ENCODE measurements at places on chromosomes 11 and 22.
A peak's percentile ranks its signal among the peaks of the same experiment; 100 is the strongest.

DNA sequence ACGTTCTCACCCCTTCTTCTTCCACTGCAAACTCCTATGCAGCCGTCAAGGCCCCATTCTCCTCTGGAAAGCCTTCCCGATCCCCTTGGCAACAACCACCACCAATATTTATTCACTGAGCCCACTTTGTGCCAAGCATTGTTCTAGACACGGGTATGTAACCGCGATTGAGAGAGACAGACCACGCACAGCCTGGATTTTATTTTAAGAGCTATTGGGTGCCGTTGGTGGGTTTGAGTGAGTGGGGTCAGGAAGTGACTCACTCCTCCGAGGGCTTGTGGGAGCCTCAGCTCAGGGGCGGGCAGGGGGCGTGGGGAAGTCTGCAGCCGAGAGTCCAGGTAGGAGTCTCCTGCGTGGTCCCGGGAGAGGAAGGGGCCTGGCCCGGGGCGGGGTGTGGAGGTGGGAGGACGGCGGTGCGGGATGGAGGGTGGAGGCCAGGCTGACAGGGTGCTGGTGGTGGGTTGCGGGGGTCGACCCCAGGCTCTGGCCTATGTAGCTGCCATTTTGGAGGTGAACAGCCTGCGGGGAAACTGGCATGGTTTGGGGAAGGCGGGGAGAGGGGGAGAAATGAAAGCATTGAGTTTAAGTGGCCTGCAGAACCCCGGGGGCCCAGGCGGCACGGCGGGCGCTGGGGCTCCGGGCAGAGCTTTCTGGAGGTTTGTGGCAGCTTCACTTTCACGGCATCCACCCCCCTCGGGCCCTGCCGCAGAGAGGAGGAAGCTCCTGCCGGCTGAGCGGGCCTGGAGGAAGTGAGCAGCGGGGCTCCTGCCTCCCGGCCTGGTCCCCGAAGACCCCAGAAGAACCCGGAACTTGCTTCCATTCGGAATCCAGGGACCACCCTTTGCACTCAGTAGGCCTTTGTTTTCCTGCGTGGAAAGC, 547 bp downstream of the PARVG start:
- peak; percentile 69 for DNase-seq

- no peak for DNase-seq
Measured at GRCh38 chr11:130760515-130761125, 155.7 kb downstream of the SNX19 start.

DNA sequence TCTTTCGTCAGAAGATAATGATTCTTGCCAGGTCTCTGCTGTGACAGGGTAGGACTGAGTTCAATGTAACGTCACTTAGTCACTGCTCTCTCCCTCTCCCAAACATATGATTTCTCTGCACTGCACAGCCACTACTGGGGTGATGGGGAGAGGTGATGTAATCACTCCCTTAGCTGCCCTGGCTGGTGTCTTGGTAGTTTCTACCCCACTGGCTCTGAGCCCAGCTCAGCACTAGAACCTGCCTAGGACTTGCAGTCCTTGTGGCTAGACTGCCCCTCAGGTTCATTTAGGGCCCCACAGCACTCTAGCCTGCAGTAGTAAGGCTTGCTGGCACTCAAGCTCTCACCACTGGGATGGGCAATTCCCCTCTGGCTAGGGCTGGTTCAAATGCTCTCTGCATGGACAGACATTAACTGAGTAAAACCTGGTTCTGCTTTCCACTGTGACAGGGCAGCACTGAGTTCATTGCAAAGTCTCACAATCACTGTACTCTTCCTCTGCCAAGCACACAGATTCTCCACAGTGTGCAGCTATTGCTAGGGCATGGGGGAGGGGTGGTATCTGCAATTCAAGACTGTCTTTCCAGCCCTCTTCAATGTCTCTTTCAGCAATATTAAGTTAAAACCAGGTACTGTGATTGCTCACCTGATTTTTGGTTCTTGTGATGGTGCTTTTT, 571.4 kb upstream of the FAT3 start:
- DNase-seq, result no peak

GRCh38 chr22:36921309-36922104, 8.1 kb downstream of the CSF2RB start:
- DNase-seq, result peak; percentile 4

- no peak for DNase-seq
Measured at GRCh38 chr11:9219572-9219971, 45.6 kb downstream of the DENND5A start.

DNA sequence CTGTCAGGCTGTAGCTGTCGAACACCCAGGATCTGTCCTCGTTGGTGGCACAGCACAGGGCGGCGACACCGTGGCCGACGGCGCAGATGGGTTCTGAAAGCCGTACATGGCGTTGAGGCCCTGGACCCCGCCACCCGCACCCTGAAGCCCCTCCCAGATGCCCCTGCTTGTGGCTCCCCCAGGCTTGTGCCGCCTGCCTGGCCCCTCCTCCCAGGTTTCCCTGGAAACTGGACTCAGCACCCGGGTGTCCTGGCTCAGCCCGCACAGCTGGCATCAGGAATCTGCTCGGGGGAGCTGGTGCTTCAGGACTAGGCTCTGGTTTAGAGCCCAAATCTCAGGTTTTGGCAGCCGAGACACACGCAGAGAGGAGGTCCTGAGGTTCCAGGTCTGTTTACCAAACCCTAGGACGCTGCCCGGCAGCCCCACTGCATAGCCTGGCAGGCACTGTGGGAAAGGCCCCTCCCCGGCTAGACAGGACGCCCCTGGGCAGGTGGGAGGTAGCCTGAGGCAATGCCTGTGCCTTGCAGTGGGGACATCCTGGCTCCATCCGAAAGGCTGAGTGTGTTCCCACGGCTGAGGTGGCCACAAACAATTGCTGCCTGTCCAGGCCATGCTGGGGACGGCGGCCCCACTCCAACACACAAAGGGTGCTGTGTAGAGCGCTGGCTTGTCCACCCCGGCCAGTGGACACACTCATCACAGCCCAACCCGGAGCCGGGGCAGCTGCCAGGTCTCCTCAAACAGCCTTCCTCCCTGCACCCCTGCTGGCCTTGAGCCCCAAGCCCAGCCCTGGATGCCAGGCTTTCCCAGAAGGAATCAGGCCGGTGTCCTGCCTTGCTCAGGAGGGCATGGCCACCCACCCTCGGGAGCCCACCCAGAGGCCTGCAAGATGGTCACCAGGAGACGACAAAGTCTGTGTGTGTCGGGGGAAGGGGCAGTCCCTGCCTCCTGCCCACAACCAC, 4.6 kb downstream of the GATD1 start:
- DNase-seq, result no peak

DNA sequence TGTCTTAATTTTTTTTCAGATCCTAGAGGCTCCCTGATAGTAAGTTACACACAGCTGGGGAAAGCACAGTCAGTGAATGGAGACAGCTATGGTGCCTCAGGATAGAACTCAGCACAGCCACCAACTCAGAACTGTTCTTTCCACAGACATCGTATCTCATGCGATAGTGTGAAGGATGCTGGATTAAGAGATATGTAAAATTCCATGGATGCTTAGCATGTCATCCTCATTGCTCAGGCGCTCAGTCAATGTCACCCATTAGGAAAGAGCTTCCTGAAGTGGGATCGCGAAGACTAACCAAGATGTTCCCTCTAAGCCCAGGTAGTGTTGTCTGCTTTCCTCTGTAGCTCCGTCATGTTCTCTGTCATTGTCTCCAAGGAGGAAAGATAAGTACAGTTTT, 1000.4 kb downstream of the OPCML start:
- no peak for DNase-seq

GRCh38 chr11:75450826-75451821, 18.1 kb upstream of the KLHL35 start:
- DNase-seq, result no peak

- DNase-seq, result no peak
Measured at GRCh38 chr11:47051217-47051616, 114.7 kb downstream of the CSTPP1 start.

GRCh38 chr11:66556086-66556485, 9.4 kb downstream of the ACTN3 start:
- DNase-seq, result no peak

GRCh38 chr11:68966894-68967780, 13.6 kb downstream of the MRGPRD start:
- DNase-seq, result no peak

DNA sequence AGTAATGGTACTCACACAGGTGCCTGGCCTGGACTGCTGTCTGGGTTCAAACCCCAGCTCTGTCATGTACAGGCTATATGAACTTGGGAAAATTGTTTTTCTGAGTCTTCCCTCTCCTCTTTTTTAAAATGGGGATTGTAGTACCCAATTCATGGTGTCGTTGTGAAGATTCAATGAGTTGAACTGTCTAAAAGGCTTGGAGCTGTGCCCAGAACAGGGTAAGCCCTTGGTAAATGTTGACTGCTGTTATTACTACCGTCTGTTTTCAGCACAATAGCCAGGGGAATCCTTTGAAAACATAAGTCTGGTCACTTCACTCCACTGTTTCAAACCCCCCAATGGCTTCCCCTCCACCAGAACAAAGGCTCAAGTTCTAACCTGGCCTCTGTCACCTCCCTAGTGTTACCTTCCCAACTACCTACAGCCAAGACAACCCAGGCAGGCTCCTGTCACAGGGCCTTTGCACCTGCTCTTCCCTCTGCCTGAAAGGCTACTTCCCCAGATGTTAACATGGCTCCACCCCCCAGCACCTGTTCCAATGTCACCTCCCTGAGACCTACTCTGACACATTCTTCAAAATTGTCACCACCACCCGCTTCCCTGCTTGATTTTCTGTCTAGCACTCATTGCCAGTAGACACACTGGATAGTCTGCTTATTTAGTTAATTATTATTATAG, 152.8 kb downstream of the CHST1 start:
- DNase-seq, result no peak

GRCh38 chr11:26704249-26704648, 17.6 kb downstream of the SLC5A12 start:
- DNase-seq, result no peak

DNA sequence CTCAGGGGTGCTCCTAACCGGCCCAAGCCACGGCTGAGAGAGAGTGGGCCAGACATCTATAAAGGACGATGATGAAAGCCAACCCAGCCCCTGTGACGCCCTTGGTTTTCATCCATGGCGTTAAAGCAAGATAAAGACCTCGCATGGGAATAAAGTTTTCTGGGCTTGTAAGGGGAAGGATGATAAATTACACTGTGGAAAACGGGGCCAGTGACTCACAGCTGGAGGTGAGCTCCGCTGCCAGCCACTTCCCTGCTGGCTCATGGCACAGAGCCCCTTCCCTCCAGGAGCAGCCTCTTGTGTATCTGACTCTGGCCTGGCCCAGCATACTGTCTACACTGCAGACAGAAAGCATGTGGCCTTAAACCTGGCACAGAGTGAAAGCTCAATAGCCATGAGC, 503.2 kb upstream of the B3GAT1 start:
- no peak for DNase-seq

- DNase-seq, result no peak
Measured at GRCh38 chr22:24355574-24355973, 71.8 kb upstream of the ADORA2A start.

GRCh38 chr11:64711138-64711955, 11.7 kb downstream of the NRXN2 start:
- DNase-seq, result no peak

GRCh38 chr11:4641501-4641900, 2.3 kb upstream of the OR51E1 start:
- DNase-seq, result no peak

GRCh38 chr11:32830413-32830738, 649 bp downstream of the PRRG4 start:
- DNase-seq, result no peak

DNA sequence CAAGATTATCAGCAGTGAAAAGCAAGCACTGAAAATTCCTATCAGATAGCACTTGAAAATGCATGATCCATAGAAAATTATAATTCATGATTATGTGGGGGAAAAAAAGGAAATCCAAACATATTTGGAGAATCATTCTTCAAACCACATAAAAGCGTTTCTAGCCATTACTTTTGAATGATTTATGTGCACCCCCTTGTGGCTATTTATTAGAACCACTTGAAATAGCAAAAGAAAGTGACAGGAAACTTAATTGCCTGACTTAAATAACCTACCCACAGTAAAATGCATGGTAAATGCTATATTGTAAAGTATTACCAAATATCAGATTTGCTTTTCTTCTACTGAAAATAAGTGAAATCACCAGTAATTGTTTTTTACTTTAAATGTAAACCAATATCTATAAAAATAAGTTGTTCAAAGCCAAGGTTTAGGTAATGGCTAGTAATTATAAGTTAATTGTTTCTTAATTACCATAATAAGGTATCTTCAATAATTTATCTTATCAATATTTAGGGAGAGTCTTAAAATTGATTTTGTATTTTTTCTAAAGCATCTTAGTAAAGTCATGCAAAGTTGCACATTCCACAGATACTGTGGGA, 168.5 kb downstream of the ARHGAP42 start:
- DNase-seq, result no peak

DNA sequence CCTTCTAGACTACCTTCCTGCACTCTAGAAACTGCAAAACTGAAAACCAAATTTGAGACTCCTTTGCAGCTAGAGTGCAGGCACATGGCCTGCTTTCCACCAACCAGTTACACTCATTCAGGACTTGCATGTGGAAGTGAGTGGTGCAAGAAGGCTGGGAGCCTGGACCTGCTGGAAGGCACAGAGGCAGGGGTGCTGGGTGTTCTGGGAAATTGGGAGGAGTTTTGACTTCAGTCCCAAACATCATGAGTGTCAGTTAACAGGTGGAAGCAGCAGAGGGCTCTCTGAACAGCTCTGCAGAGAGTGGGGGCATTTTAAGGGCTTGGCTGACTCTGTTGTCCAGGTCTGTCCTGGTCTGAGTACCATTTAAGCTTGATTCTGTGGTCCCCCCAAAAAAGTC, 49.3 kb upstream of the SYT13 start:
- no peak for DNase-seq

DNA sequence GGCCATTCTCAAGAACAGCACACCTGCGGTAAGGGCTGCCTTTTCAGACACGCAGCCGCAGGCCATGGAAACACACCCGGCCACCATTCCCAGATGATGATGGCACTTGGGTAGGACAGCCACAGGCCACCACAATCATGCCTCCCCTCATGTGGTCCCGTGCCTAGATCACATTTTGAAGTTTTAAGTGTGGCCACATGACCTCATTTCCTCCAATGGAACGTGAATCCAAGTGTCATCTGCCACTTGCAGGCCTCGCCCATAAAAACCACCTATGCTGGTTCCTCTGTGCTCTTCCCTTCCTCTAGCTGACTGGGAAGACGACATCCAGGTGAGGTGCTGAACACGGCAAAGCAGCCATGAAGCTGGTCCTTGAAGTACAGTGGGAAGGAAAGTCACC, 44.6 kb upstream of the SLC25A1 start:
- no peak for DNase-seq

DNA sequence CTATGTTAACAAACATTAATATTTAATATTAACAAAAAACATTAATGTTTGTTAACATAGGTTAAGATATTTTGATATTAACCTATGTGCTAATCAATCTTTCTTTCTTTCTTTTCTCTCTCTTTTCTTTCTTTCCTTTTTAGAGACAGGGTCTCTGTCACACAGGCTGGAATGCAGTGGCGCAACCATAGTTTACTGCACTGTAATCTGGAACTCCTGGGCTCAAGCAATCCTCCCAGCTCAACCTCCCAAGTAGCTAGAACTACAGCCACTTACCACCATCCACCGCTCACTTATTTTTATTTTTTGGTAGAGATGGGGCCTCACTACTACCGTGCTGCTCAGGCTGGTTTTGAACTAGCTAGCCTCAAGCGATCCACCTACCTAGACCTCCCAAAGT, 13.2 kb downstream of the SIK3 start:
- no peak for DNase-seq

Measured in CD4-positive, alpha-beta T cell treated with Interleukin-4 for 4 hours (primary cell).